Psoas muscle (tissue), 8 donors: ENCODE measurements at places on chromosomes 5 and 9.

DNA sequence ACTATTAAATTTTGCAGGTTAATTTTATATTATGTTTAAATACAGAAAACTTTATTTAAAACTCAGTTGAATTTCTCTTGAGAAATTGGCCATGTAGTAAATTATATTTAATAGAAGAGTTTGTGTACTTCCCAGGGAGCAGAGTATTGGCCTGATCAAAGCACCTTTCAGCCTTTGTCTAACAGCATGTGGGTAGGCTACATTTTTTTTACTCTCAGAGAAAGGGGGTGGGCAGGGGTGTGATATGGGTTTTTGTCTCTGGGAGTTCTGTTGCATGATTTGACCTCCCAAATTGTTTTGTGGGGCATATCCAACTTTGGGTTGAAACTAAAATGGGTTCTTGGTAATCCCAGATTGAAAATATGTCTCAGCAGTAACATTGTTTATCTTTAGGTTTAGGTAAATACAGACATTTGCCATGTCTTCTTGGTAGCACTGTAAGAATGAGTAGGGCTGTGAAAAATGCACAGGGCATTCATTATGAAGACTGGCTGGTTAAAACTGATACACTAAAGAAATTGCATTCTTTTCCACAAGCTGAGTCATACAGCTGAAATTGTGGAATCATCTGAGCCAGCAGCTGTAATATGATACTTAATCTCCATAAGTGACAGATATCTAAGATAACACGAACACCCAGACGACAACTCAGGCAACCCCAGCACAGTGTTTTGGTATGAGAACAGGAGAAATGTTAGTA, 75.4 kb upstream of the CDKN2B start:
- DNase-seq, result no peak
- no peaks in the 10 kb centered on the region for H3K4me1 ChIP-seq
- H3K27me3 ChIP-seq, result no peaks in the 10 kb centered on the region
- no peak overlapping the region for H3K27ac ChIP-seq

- no peaks in the 10 kb centered on the region for H3K36me3 ChIP-seq
- no peak overlapping the region for H3K27ac ChIP-seq
- DNase-seq, result no peak
- H3K4me1 ChIP-seq, result no peaks in the 10 kb centered on the region
- H3K4me3 ChIP-seq, result no peak overlapping the region
Observed at GRCh38 chr5:168002116-168002515, 289.3 kb upstream of the WWC1 start.

DNA sequence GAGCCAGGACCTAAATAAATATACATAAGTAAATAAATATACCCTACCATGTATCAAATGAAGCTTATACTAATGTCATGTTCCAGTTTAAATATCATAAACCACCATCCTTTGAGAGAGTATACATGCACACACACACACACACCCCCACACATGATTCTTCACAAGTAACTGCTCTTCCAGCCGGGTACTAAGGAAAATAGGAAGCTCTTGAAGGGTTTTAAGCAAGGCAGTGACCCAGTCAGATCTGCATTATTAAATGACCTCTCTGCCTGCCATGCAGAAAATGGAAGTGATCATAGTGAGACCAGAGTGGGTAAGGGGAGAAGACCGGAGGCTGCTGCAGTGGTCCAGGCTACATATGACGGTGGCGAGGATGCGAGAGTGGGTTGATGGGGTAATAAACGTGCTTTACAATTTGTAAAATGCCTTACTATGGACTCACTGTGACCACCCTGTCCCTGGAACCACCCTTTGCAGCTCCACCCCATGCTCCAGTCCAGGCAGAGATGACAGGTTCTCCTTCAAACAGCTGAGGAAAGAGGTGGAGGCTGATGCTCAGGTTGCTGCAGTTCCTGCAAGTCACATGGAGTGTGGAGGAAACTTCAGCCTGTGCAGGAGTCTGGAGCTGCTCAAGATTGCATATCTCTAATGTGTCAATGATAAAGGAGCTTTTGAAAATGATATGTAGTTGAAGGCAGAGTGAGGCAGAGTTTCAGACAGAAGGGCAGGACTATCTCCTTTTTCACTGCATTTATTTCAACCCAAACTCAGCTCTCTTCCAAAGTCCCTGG, 38.8 kb upstream of the NDFIP1 start:
- H3K27me3 ChIP-seq, result no peaks in the 10 kb centered on the region
- DNase-seq, result no peak
- H3K4me1 ChIP-seq, result no peaks in the 10 kb centered on the region

- DNase-seq, result no peak
- H3K36me3 ChIP-seq, result no peaks in the 10 kb centered on the region
- H3K27ac ChIP-seq, result no peak overlapping the region
- H3K27me3 ChIP-seq, result no peaks in the 10 kb centered on the region
Observed at GRCh38 chr9:24986331-24986730, 440.6 kb upstream of the IZUMO3 start.

DNA sequence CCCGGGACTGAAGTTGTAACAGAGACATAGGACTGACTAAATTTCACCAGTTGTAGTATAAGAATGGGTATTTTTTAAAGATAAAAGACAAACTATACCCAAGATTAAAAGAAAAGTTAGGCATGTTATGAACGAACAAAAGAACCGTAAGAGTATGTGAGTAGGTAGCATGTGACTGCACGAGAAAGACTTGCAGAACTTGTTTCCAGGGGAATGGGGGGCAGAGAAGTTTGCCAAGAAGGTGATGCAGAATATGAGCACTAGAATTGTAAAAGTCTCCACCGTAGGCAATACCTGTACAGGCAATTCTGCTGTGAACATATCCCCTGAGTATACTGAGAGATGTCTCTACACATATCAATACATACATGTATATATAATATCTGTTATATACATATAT, 614.7 kb downstream of the PRELID2 start:
- DNase-seq, result no peak
- no peak overlapping the region for H3K4me3 ChIP-seq
- no peaks in the 10 kb centered on the region for H3K27me3 ChIP-seq

- H3K4me3 ChIP-seq, result no peak overlapping the region
- peaks cover 5% of the 10 kb centered on the region for H3K27me3 ChIP-seq
- no peak overlapping the region for H3K27ac ChIP-seq
- H3K4me1 ChIP-seq, result no peaks in the 10 kb centered on the region
- no peaks in the 10 kb centered on the region for H3K36me3 ChIP-seq
Observed at GRCh38 chr5:59832577-59833301, 60.8 kb downstream of the PDE4D start.

DNA sequence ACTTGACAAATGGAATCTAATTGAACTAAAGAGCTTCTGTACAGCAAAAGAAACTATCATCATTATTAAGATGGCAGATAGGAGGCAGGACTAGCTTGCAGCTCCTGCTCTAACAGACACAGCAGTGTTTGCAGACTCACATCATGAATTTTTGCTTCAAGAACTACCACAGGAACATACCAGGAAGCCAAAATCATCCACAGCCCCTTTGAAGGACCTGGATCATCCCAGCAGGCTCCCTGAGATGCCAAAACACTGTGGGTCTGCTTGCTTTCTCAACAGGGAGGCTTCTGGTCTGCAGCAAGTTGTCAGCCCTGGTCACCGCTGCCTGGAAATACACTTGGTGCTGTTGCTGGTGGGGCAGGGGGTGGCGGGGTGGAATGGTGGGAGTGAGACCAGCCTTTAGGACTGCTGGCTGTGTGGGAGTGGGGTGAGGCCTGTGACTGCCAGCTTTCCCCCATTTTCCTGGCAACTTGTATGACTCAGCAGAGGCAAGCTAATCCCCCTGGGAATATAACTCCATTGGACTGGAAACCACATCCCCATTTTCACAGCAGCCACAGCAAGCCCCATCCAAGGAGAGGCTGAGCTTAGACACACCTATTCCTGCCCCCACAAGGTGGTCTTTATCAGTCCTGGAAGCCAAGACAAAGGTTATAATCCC, 533.8 kb upstream of the CYLC2 start:
- no peaks in the 10 kb centered on the region for H3K27me3 ChIP-seq
- no peaks in the 10 kb centered on the region for H3K4me1 ChIP-seq
- no peak overlapping the region for H3K27ac ChIP-seq
- no peak for DNase-seq
- H3K4me3 ChIP-seq, result no peak overlapping the region
- no peaks in the 10 kb centered on the region for H3K36me3 ChIP-seq

GRCh38 chr5:129899454-129899853, 4.8 kb upstream of the CHSY3 start:
- no peaks in the 10 kb centered on the region for H3K27me3 ChIP-seq
- no peaks in the 10 kb centered on the region for H3K36me3 ChIP-seq
- H3K4me1 ChIP-seq, result no peaks in the 10 kb centered on the region

DNA sequence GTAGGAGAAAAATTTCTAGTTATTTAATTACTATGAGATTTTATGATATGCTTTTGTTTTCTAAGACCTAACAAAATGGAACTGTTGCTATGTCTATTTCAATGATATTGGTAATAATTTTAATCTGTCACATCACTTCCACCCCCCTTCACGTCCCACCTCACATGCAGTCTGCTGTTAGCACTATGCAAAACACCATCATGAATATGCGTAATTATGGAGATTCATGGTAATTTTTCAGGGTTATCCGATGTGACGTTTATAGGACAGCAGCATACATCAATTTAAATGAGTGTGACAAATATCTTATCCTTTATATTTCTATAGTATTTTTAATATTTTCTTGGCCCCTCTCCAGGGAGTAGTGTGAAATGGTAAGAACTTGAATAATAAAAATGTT, 283.8 kb upstream of the TMEM161B start:
- H3K4me1 ChIP-seq, result no peaks in the 10 kb centered on the region
- H3K27me3 ChIP-seq, result no peaks in the 10 kb centered on the region
- H3K36me3 ChIP-seq, result no peaks in the 10 kb centered on the region

DNA sequence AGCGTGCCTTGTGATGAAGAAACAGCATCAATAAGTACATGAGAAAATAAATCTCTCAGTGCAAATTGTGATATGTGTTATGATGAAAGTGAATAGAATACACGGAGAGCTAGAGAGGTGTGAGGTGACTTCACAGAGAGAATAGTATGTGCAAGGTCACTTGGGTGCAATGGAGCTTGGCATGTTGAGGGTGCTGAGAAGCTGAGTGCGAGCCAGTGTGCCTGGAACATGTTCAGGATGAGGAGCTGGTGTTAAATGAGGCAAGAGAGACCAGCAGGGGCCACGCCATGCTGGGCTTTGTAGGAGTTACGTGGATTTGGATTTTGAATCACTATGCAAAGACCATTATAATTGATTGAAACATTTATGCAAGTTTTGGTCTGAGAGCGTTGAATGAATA, 12.8 kb upstream of the RPS23 start:
- no peaks in the 10 kb centered on the region for H3K27me3 ChIP-seq
- no peak overlapping the region for H3K4me3 ChIP-seq
- H3K36me3 ChIP-seq, result no peaks in the 10 kb centered on the region
- H3K27ac ChIP-seq, result no peak overlapping the region
- DNase-seq, result no peak
- no peaks in the 10 kb centered on the region for H3K4me1 ChIP-seq

GRCh38 chr9:100652850-100653249, 75.0 kb downstream of the CAVIN4 start:
- no peaks in the 10 kb centered on the region for H3K36me3 ChIP-seq
- no peak overlapping the region for H3K27ac ChIP-seq
- H3K4me3 ChIP-seq, result no peak overlapping the region

DNA sequence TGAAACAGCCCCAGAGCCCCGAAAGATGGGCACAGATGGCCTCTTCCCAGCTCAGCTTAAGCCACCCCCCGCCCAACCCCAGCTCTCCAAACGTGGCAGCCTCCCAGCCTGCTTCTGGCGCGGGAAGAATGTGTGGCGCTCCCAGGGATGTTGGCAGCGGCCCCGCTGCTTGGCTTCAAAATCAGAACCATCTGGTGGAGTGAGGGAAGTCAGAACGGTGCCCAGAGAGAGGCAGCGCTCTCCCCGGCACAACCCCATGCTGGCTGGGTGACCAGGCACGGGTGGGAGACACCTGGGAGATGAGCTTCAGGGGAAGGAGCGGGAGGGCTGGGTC, 72.7 kb upstream of the ORM1 start:
- H3K4me3 ChIP-seq, result peak overlapping the region; percentile 38
- H3K27me3 ChIP-seq, result no peaks in the 10 kb centered on the region

DNA sequence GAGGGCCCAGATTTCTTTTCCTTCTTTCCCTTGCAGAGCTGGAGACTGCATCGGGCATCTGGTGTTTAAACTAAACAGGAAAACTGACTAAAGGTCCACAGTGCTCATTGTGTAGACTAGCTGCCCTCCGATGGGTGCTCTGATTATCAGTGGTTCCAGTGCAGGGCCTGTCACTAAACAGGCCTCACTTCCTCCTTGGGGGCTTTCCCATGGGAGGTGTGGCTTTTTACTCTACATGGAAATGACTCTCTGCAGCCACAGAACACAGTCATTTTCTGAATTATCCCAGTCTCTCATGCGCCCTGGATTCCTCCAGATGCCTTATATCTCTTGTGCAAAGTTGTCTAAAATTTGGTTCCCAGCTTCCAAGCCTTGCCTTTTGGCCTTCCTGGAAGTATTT, 199.2 kb downstream of the TRIO start:
- H3K27ac ChIP-seq, result no peak overlapping the region
- H3K4me1 ChIP-seq, result no peaks in the 10 kb centered on the region
- DNase-seq, result no peak

DNA sequence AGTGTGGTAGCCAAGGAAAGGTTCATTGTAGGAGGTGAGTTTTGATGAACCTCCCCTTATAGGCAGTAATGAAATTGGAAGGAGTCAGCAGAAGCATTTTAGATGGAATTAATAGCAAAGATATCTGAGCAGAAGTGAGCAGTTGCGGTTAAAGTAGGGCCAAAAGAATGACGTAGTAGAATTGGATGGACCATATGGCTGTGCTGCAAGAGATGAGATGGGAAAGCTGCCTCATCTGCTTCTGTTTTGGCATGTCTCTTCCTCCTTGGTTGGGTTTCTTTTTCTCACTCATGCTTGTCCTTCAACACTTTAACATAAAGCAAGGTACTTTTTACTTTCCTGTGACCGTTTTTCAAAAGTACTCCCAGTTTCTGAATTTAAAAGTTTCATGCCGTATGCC, 55.8 kb downstream of the AQP7 start:
- peaks cover 98% of the 10 kb centered on the region for H3K36me3 ChIP-seq
- no peaks in the 10 kb centered on the region for H3K27me3 ChIP-seq
- H3K4me3 ChIP-seq, result no peak overlapping the region
- no peak for DNase-seq
- H3K27ac ChIP-seq, result no peak overlapping the region

DNA sequence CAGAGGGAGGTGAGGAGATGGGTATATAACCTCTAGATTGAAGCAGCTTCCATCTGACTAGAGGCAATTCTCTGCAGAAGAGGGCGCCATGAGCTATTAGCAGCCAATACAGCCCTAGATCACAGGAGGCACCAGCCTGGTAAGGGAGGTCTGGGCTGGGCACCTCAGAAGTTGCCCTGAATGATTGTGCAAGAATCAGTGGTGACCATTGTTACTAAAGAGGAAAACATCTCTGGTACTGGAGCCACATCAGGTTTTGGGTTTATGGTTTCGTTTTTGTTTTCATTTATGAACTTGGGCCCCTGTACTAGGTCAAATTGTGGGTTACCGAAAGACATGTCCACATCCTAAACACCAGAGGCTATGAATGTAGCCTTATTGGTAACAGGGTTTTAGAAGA, 342.0 kb downstream of the MLLT3 start:
- DNase-seq, result no peak
- no peaks in the 10 kb centered on the region for H3K36me3 ChIP-seq
- no peaks in the 10 kb centered on the region for H3K4me1 ChIP-seq
- no peak overlapping the region for H3K4me3 ChIP-seq
- no peaks in the 10 kb centered on the region for H3K27me3 ChIP-seq

GRCh38 chr9:94758880-94759279, 32.4 kb downstream of the AOPEP start:
- H3K4me3 ChIP-seq, result no peak overlapping the region
- no peaks in the 10 kb centered on the region for H3K27me3 ChIP-seq
- no peaks in the 10 kb centered on the region for H3K36me3 ChIP-seq
- no peaks in the 10 kb centered on the region for H3K4me1 ChIP-seq
- no peak for DNase-seq
